Smooth muscle cell of the brain vasculature (primary cell): ENCODE measurements at places on chromosomes 13 and 19.

- DNase-seq, result no peak
Observed at GRCh38 chr19:35495107-35496064, 5.1 kb upstream of the KRTDAP start.

- no peak for DNase-seq
Observed at GRCh38 chr19:54218259-54218658, 4.5 kb downstream of the LILRB3 start.

- DNase-seq, result no peak
Observed at GRCh38 chr13:52862358-52863206, 14.1 kb upstream of the PCDH8 start.

DNA sequence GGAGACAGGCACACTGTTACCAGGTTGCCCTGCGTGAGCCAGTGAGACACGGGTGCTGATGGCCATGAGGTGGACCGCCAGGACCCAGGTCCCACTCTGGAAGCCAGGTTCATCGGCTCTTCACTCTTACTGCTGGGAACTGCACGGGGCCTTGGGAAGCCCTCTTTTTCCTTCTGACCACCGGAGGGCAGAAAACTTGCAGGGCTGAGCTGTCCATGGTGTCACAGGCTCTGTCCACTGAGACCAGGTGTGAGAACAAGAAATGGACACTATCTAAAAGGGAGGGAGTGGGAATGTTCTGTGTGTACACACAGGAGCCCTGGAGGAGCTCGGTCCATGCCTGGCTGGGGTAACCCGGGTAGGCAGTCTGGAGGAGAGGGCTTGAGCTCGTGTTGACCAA lies 93.4 kb downstream of the UQCRFS1 start:
- no peak for DNase-seq

DNA sequence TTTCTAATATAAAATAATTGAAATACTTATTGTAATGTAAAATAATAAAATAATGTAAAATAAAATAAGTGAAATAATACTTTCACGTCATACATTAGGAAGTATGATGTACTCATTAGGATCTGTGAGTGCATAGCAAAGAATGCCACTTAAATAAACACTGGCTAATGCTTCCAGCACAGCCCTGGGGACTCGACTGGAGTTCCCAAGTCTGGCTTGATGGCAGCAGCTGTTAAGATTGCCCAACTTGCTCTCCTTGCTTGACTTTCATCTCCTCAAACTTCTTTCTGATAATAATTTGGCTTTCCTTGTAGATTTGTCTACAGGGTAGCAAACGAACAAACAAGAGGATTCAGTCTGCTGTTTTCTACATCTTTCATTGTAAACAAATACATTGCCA lies 191.9 kb downstream of the COG6 start:
- DNase-seq, result no peak

DNA sequence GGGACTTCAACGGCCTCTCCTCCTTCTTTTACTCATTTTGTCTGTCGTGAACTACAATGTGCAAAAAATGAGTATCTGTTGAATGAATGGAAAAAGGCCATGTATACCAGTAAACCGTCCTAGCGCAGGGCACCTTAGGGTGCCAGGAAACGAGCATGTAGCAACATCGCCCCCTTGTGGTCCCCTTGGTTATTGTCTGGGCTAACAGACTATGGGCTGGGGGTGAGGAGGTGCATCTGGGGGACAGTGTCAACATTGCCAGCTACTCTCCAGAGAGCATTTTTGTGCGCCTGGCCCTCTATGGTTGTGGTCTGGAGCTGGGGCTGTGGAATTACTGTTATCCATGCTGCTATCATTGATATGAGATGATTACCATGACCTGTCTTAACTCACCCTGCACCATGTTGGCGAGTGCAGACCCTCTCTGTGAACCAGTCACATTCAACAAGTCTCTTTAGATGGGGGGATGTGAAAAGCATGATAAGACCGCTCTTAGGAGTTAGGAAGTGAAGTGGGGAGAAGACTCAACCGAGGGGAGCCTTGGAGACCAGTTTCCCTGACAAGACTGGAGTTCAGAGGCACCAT lies 22.8 kb upstream of the SIGLEC11 start:
- DNase-seq, result no peak
